ENCODE measurements at places on chromosomes 3 and 15.

DNA sequence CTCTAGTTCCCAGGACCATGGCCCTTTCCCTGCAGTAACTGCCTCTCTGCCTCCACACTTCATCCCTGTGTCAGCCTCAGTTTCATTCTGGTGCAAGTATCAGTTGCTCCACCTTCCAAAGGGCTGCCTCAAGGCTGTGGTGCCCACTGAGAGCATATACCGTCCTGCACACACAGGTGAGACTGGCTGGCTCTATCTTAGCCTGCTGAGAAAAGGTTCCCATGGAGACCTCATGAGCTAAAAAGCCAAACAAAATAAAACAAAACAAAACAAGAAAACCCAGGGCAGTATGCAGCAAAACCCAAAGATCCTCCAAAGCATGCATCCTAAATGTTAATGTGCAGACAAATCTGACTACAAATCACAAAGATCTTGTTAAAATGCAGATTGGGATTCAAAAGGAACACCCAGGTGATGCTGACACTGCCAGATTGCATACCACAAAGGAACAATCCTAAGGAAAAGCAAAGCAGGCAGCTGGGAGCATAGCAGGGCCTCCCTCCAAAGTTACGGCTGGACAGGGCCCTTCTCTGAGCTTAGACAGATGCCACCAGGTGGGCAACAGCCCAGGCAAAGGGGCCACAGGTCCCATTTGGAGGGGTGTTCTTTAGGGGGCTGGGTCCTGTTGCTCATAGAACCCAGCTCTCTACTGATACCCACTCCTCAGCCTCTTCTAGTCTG, 76.3 kb upstream of the SLCO2A1 start:
- no peak for DNase-seq

GRCh38 chr15:85318732-85319076, 61.7 kb upstream of the AKAP13 start:
- DNase-seq: no peak

DNA sequence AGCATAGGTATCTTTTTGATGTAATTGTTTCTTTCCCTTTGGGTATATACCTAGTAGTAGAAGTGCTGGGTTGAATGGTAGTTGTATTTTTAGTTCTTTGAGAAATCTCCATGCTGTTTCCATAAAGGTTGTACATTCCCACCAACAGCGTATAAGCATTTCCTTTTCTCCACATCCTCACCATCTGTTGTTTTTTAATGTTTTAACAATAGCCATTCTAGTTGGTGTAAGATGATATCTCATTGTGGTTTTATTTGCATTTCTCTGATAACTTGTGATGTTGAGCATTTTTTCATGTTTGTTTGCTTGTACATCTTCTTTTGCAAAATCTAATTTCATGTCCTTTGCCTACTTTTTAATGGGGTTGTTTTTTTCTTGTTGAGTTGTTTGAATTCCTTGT, 80.0 kb upstream of the TMC3 start:
- no peak for DNase-seq

DNA sequence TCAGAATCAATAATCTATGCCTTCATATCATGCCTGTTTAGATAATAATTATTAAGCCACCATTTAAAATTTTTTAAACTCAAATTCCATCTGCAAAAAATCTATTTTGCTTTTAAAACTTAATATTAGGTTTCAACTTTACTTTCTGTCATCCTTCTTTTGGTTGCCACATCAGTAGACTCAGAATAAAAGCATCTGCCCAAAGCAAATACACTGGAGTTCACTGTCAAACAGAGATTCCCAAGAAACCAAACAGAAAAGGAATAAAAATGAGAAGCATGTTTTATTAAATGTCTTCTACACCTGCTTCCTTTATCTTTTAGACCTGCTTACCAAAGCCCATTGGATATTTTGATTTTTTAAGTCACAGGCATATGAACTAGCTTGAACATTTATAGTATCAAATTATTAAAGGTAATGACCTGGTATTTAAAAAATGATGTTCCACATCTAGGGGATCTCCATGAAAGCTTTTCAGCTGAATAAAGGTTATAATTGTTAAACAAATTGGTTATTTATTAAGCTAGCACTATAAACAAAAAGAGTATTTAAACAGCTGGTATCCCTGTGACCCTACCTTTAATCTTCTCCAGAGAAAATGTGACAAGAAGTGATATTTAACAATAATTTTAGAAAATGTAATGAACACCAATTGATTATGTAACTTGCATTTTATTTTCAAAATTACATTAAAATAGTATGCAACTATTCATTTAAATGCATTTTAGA, 62.5 kb downstream of the ALCAM start:
- DNase-seq: no peak

Measured in right cardiac atrium (tissue), 5 donors.